ENCODE measurements at places on chromosomes 2 and 18.

GRCh38 chr2:74528600-74529356, 728 bp downstream of the AUP1 start:
- H3K36me3 ChIP-seq: peaks cover 22% of the 10 kb centered on the region
- DNase-seq: no peak
- H3K4me1 ChIP-seq: peaks cover 28% of the 10 kb centered on the region
- peak overlapping the region; percentile 92 for H3K27ac ChIP-seq

GRCh38 chr2:225040856-225041206, 1.4 kb downstream of the DOCK10 start:
- no peaks in the 10 kb centered on the region for H3K4me1 ChIP-seq
- DNase-seq: no peak
- no peaks in the 10 kb centered on the region for H3K36me3 ChIP-seq
- peaks cover 26% of the 10 kb centered on the region for H3K27me3 ChIP-seq
- H3K4me3 ChIP-seq: peak overlapping the region; percentile 41

GRCh38 chr2:239946864-239947728, 78.0 kb downstream of the NDUFA10 start:
- DNase-seq: peak; percentile 53
- no peak overlapping the region for H3K27ac ChIP-seq
- no peak overlapping the region for H3K4me3 ChIP-seq
- H3K4me1 ChIP-seq: no peaks in the 10 kb centered on the region
- no peaks in the 10 kb centered on the region for H3K36me3 ChIP-seq

GRCh38 chr2:170467568-170468422, 247.3 kb upstream of the SP5 start:
- no peak overlapping the region for H3K4me3 ChIP-seq
- DNase-seq: no peak
- no peak overlapping the region for H3K27ac ChIP-seq
- H3K4me1 ChIP-seq: no peaks in the 10 kb centered on the region

DNA sequence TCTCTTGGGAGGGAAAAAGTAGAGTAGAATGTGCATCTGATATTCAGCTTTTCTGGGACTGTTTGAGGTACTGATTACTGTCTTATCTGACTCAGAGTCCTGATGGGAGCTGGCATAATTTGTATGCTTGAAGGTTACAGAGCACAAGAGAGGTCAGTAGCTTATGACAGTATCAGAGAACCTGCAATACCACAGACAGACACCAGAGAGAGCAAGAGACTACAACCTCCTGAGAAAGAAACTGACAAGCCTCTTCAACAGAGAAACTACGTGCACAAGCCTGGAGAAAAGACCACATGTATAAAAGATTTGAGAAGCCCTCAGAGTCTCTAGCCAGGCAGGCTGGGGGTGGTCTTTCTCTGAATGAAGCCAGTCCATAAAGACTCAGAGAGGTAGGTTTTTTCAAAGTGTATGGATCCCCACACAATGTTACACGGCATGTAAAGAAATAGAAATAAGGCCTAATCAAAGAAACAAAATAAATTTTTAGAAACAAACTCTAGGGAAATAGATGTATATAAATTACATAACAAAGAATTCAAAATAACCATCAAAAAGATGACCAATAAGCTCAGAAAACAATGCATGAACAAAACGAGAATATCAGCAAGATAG, 568.3 kb downstream of the LRRTM4 start:
- H3K36me3 ChIP-seq: no peaks in the 10 kb centered on the region
- H3K27me3 ChIP-seq: no peaks in the 10 kb centered on the region
- no peak overlapping the region for H3K4me3 ChIP-seq

Data from sigmoid colon (tissue), 7 donors.